HTR-8/SVneo (cell line): ENCODE measurements at places on chromosomes 12 and 14.

GRCh38 chr12:129651951-129652350, 251.9 kb downstream of the TMEM132D start:
- no peak for DNase-seq

- DNase-seq, result peak; percentile 57
Observed at GRCh38 chr12:55930771-55931316, at the start of gene DGKA. Gene DGKA (plus strand): TSS chr12:55931162. CDS start chr12:55936504, 5,342 bp downstream.

- DNase-seq, result no peak
Observed at GRCh38 chr12:69410571-69410970, 51.0 kb downstream of the YEATS4 start.

- peak; percentile 50 for DNase-seq
Observed at GRCh38 chr14:93994919-93995682, 2.0 kb upstream of the CCDC197 start.

DNA sequence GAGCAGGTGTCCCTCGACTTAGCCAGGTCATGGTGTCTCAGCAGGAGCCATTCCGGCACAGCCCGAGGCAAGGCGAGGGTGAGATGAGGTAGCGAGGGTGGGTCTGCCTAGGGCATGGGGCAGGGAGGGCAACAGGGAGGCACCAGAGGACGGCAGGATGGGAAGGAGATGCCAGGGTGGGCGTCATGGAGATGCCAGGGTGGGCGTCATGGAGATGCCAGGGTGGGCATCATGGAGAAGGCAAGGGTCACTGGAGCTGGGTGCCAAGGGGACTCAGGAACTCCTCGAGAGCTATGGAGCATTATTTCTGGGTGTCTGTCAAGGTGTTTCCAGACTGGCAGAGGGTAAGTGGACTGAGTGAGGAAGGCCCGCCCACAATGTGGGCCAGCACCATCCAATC, 7.4 kb downstream of the DEGS2 start:
- DNase-seq, result no peak

GRCh38 chr12:71938728-71939385, at the start of gene TPH2:
Gene TPH2 (plus strand): TSS chr12:71938845. CDS start chr12:71938987, 142 bp downstream.
- DNase-seq, result peak; percentile 41

GRCh38 chr14:28766469-28766955, at the start of gene FOXG1:
Gene FOXG1 (plus strand): TSS chr14:28766787. CDS start chr14:28767280, 493 bp downstream.
- peak; percentile 92 for DNase-seq

DNA sequence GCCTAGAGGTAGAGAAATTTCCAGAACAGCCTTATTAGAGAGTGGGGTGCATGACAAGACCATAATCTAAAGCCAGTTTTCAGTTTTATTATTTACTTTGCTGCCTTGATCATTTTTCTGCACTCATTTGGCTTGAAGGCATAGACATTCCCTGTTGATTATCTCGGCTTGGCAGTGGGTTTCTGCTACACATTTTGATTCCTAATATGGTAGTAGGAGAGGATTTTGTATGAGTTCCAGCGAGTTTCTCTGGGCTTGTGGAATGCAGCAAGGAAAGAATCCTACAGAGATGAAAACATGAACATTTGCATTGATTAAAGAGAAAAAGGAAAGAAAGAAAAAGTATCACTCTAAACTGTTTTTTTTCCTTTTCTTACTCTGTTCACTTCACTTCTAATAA, 281.2 kb downstream of the PAWR start:
- DNase-seq, result peak; percentile 7

- peak; percentile 88 for DNase-seq
Observed at GRCh38 chr14:73662487-73662943, 17.7 kb downstream of the DNAL1 start.

GRCh38 chr12:32864731-32865130, 31.8 kb downstream of the PKP2 start:
- no peak for DNase-seq

DNA sequence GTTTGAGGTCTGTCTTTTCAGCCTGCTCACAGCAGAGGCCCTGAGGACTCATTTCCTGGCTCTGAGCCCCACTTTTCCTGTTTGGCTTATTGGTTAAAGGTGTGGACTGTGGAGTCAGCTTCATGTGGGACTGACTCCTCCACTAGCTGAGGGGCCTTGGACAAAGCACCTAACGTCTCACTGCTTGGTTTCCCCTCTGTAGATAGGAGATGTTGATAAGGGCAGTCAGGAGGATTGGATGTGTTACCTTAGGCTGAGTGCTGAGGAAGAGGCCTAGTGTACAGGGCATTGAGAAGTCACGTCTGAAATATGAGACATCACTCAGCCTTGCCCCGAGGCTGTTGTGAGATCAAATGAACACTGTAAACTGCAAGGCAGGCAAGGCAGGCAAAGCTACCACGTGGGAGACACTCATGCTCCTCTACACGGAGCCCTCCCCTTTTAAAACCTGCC, 27.1 kb upstream of the TCL1A start:
- DNase-seq, result peak; percentile 59

- DNase-seq, result no peak
Observed at GRCh38 chr14:22800346-22800745, 14.9 kb downstream of the SLC7A7 start.

GRCh38 chr12:93183940-93184671, 193.6 kb upstream of the NUDT4 start:
- DNase-seq, result no peak

- DNase-seq, result no peak
Observed at GRCh38 chr14:35045798-35046047, 349 bp upstream of the FAM177A1 start.

DNA sequence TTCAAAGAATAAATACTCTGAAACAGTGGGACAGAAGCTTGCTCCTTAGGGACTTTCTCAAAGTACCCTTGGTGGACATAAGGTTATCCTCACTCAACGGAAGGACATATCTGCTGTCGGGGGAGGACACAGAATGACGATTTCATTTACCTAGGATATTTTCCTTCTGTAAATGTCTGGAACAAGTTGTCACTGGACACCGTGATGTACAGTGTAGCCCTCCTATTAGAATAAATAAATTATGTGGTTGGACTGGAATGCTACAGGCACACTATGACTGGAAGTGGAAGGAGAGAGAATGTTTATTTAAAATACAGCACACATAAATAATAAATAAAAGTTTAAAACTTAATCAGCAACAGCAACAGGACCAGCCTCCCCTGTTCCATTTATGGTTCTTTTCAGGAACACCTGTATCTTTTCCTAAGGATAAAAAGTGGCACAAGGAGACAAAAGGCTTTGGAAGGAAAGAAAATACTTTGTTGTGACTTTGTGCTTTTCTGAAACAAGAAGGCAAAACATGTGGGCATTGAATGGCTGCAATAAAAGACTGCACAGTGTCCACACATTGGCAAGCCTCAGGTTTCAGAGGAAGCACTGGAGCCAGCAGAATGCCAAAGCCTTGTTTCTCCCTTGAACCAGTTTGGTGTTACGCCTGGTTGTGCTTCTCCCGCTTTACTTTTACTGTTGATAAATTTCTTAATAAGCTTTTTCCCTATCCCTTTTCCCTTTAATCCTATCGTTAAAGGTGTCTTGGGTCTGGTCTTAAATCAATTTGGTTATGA, 36.8 kb downstream of the FGD4 start:
- DNase-seq, result no peak

- no peak for DNase-seq
Observed at GRCh38 chr12:77894556-77894955, 63.9 kb downstream of the NAV3 start.

- DNase-seq, result peak; percentile 47
Observed at GRCh38 chr14:22824711-22825359, 4.9 kb upstream of the MRPL52 start.

DNA sequence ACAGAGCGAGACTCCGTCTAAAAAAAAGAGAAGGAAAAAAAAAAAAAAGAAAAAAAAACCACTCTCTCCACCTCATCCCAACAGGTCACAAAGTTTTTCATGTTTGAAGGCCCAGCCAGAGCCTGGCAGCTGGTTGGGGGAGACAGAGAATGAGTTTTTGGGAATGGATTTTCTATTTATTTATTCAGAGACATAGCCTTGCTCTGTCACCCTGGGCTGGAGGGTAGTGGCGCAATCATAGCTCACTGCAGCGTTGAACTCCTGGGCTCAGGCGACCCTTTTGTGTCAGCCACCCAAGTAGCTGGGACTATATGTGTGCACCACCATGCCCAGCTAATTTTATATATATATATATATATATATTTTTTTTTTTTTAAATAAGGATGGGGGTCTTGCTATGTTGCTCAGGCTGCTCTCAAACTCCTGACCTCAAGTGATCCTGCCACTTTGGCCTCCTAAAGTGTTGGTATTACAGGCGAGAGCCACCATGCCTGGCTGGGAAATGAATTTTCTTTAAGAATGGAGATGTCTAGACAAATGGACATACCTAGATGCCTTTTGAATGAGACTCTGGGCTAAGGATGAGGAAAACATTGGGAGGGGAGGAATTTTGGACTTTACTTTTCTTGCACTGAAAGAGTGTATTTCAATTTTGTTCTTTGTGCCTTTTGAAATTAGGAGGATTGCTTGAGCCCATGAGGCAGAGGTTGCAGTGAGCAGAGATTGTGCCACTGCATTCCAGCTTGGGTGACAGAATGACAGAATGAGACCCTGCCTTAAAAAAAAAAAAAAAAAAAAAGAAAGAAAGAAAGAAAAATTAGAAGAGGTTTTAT, 16.9 kb upstream of the PPP1R1A start:
- DNase-seq, result no peak

DNA sequence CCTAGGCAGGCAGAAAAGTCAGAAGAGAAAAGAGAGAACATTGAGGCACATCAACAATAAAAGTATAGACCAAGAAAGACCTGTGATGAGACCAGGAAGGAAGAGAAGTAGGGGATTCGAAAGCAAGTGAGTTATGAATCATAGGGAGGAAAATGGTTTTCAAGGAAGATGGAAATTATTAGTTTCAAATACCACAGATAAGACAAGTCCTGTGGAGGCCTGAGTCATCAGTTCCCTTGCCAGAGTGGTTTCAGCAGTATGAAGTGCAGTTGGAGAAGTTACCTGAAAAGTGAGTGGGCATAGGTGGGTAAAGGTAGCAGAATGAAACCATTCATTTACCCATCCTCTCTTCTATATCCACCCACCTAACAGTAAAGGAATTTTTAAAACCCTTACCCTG, 25.2 kb upstream of the TSPAN8 start:
- peak; percentile 11 for DNase-seq

DNA sequence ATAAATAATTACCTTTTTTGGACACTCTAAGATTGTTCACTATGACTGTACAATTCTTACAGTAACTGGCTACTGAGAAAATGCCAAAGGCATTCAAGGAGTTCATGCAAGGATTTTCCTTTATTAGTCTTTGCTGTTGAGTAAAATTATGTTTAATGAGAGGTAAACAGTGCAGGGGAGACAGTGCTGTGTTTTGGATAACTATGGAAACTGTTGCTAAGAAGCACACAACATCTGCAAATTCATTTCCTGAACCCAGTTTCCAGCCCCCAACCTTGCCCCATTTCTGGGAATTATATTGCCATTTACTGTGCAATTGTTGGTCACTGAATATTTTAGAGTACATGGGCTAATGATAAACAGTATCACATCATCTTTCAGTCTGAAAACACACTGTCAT, 1005.8 kb downstream of the TRHDE start:
- no peak for DNase-seq
